ENCODE measurements at places on chromosomes 5 and 9. TPM values are rescaled to one million over a fixed set of nuclear protein-coding genes. Genes with fewer than 3 reads are reported as not detected.

DNA sequence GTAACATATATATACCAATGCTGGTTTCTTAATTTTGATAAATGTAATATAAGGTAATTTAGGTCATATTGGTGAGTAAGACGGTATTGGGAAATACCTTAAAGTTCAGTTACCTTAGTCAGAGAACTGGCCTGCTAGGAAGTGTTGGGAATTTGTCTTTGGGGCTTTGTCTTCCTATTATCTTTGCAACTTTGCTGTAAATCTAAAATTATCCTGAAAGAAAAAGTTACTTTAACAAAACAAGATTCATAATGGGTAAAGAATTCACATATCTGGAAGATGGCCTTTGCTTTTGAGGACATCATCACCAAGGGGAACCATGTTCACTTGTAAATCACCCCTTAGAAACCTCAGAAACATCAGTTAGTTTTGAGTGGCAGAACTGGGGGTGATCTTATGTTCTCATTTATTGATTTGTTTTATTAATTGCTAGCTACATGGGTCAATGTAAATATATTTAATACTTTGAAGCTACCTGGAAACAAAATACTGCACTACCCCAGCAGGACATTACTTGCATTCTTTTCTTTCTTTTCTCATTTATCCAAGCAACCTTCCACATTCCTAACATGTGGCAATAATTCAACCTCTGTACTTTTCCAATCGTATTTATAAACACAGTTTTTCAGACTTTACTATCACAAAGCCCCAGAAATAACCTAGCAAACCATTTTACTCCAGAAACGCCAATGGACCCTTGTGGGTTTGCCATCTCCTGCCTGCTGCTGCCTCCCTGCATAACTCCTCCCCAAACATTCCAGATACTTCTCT, 41.4 kb downstream of the GLIS3 start:
- DNase-seq: no peak
- H3K36me3 ChIP-seq: no peaks in the 10 kb centered on the region

NTNG2 gene
- total RNA-seq: 32.6 TPM

GRCh38 chr9:137740312-137740711, 121.5 kb downstream of the EHMT1 start:
- H3K27me3 ChIP-seq: no peaks in the 10 kb centered on the region
- H3K4me3 ChIP-seq: no peak overlapping the region
- H3K4me1 ChIP-seq: peaks cover under 1% of the 10 kb centered on the region

GRCh38 chr5:168822745-168823281, 243.6 kb upstream of the PANK3 start:
- no peaks in the 10 kb centered on the region for H3K36me3 ChIP-seq
- no peak overlapping the region for H3K27ac ChIP-seq
- DNase-seq: no peak

GRCh38 chr5:116566251-116566650, 8.4 kb downstream of the SEMA6A start:
- H3K27ac ChIP-seq: no peak overlapping the region
- no peak for DNase-seq
- no peak overlapping the region for H3K4me3 ChIP-seq

MYOT gene
- not detected for total RNA-seq

GPR151 gene
- not detected for total RNA-seq

DNA sequence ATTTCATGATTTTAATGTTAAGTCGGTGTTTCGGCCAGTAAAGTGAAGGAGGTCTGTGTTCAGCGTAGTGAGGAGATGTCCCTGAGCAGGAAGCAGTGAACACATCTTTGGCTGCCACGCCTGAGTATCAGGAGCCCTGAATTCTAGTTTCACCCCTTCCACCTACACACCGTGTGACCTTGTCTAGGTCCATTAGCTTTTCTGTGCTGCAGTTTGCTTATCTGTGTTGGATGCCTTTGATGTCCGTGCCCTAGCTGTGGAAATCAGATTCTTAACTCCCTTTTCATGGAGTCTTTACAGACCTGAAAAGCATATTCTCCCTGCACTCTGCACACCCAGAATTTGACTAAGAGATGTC, 601 bp downstream of the FBXO38 start:
- H3K4me1 ChIP-seq: peaks cover 8% of the 10 kb centered on the region
- DNase-seq: no peak
- no peaks in the 10 kb centered on the region for H3K27me3 ChIP-seq
- peaks cover 4% of the 10 kb centered on the region for H3K36me3 ChIP-seq

GRCh38 chr9:11871852-11872251, 821.3 kb upstream of the TYRP1 start:
- DNase-seq: no peak
- no peaks in the 10 kb centered on the region for H3K4me1 ChIP-seq
- H3K27ac ChIP-seq: no peak overlapping the region
- H3K4me3 ChIP-seq: no peak overlapping the region

DNA sequence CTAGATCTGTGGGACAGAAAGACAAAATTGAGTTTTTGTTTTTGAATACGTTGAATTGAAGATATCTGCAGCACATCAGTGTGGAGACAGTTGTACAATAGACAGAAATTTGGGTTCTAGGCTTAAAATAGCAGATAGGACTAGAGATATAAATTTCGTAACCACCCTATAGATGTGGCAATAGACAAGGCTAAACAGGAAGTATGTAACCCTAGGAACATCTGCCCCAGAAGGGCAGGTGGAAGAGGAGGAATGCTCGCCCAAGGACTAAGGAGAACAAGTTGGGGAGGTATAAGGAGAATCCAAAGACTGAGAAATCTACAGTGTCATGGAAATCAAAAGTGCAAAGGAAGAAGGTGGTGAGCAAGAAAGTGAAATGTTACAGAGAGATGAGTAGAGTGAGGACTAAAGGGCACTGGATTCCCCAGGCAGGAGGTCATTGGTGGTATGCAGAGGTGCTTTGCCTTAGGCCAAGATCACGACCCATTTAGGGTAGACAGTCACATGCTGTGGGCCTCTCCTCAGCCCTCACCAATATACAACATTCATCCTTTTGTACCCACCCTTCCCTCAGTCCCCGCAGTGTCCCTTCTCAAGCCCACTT, 109.1 kb upstream of the ELL2 start:
- H3K36me3 ChIP-seq: no peaks in the 10 kb centered on the region
- H3K4me3 ChIP-seq: no peak overlapping the region
- DNase-seq: no peak
- no peak overlapping the region for H3K27ac ChIP-seq
- no peaks in the 10 kb centered on the region for H3K4me1 ChIP-seq

- H3K27ac ChIP-seq: no peak overlapping the region
- no peaks in the 10 kb centered on the region for H3K36me3 ChIP-seq
- DNase-seq: no peak
- H3K4me1 ChIP-seq: no peaks in the 10 kb centered on the region
Observed at GRCh38 chr5:11128021-11128420, 367.0 kb upstream of the DAP start.

DNA sequence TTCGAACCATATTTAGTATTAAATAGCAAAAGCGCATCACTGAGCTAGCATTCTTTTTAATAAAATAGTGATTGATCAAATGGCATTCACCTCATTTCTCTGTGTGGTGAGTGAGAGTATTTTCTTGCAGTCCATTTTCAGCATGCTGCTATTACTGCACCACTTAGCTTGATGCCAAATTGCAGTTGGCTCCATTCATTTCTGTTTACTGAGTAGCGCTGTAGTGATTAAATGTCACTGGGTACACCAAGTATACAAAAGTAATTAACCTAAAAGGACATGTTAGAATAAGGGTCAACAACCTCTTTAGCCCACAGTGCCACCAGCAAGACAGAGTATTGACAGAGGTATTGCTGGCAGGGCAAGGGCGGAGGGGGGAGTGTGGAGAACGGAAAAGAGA, 122.0 kb downstream of the TLE4 start:
- DNase-seq: no peak
- H3K27ac ChIP-seq: no peak overlapping the region
- H3K4me3 ChIP-seq: no peak overlapping the region
- peaks cover 13% of the 10 kb centered on the region for H3K4me1 ChIP-seq
- H3K36me3 ChIP-seq: no peaks in the 10 kb centered on the region

DNA sequence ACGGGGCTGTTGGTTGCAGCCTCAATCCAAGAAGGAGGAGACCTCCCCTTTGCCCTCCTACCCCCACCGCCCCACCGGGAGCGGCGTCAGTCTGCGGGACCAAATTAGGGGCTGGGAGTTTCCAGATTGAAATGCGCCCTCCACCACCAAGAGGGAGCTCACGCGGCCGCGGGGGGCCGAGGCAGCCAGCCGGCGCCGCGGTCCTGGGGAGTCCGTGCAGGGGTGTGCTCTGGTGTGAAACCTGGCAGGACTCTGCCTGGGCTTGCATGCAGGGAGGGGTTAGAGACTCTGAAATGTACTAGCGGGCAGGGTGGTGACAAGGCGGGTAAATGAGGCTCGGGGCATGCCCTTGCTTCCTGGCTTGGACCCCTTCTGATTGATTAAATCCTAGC, 989 bp upstream of the FBN2 start:
- no peaks in the 10 kb centered on the region for H3K36me3 ChIP-seq
- H3K27me3 ChIP-seq: peaks cover 17% of the 10 kb centered on the region
- no peak overlapping the region for H3K27ac ChIP-seq
- no peaks in the 10 kb centered on the region for H3K4me1 ChIP-seq
- no peak overlapping the region for H3K4me3 ChIP-seq

GRCh38 chr9:130444565-130445221, at the start of gene ASS1:
Gene ASS1, plus strand, starts transcription at chr9:130444961. Its CDS starts 7,268 bp downstream, at chr9:130452229.
- H3K36me3 ChIP-seq: no peaks in the 10 kb centered on the region
- H3K27ac ChIP-seq: no peak within 1 kb of the TSS
- no peak within 1 kb of the TSS for H3K4me3 ChIP-seq
- H3K4me1 ChIP-seq: peaks cover 13% of the 10 kb centered on the region

IRGM gene
- 2.4 TPM for total RNA-seq

- no peaks in the 10 kb centered on the region for H3K36me3 ChIP-seq
- H3K27ac ChIP-seq: no peak overlapping the region
- no peak overlapping the region for H3K4me3 ChIP-seq
- DNase-seq: no peak
- no peaks in the 10 kb centered on the region for H3K4me1 ChIP-seq
- H3K27me3 ChIP-seq: no peaks in the 10 kb centered on the region
Observed at GRCh38 chr9:70577671-70578070, 163.2 kb upstream of the KLF9 start.

DNA sequence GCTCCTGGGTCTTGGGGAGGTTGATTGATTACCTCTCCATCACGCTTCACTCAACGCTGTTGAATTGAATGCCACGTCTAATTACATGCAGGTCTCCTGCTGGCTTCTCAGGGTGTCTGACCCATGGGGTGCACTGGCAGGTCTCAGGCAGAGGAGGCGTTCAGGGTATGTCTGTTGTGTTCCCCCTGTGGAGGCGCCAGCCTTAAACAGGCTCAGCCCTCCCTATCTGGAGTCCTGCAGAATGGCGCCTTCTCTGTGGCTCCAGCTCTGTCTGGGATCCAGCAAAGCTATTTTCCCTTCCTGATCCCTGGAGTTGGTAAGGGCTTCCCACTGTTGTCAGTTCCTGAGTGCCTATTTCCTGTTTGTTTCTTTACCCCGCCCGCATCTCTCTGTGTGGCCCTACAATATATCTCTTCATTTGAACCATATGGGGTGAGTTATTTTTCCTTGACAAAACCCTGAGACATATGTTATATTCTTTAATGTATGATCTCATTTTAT, 150.0 kb downstream of the NTRK2 start:
- no peaks in the 10 kb centered on the region for H3K4me1 ChIP-seq
- DNase-seq: no peak
- H3K4me3 ChIP-seq: no peak overlapping the region
- no peak overlapping the region for H3K27ac ChIP-seq
- H3K36me3 ChIP-seq: no peaks in the 10 kb centered on the region

DNA sequence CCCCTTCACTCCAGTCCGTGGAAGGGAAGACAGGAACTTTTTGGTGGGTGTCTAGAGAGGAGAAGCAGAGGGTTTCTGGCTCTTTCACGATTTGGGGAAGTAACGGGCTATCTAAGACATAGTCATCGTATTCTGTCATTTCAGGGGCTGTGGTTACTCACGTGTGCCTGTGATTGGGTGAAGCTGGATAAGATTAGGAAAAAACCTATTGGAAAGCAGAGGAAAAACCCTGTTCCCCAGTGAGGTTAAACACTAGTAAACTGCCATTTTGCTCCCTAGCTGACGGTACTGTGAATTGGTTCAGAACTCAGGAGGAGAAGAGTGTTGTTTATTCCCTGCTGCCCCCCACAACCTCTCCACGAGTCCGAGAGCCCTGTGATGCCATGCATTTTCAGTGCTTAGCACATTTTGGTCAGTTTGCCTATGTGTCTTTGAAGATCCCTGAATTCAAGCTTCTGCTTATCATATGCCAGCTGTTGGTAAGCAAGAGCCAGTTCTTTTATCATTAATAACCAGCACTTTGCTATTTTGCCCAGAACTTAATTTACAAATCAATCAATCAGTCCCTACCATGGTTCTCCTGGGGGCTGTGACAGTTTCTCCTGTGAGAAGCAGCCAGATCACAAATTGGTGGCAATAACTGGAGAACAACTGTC, 45.1 kb upstream of the ROR2 start:
- no peaks in the 10 kb centered on the region for H3K36me3 ChIP-seq
- H3K4me3 ChIP-seq: no peak overlapping the region
- no peak overlapping the region for H3K27ac ChIP-seq

GRCh38 chr5:72241346-72242003, 78.6 kb downstream of the MRPS27 start:
- peaks cover 11% of the 10 kb centered on the region for H3K36me3 ChIP-seq
- no peak overlapping the region for H3K27ac ChIP-seq
- H3K4me1 ChIP-seq: no peaks in the 10 kb centered on the region
- no peak overlapping the region for H3K4me3 ChIP-seq
- no peaks in the 10 kb centered on the region for H3K27me3 ChIP-seq

OTULINL gene
- total RNA-seq: 67.4 TPM

DNA sequence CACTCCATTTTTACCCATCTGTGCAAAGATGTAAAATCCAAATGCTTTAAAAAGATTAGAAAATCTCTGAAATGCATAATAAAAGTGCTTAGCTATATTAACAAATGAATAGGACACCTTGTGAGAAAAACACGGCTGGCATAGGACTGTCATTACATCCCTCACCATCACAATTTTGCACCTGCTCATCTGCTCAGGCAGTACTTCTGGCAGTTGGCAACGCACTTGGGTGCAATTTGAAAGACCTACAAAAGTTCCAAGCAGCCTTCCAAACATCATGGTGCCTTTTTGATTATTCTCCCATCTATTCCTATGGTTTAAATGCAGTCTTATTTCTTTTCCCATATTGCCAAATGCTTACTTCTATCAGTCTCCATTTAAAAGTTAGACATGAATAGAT, 501.8 kb downstream of the ENC1 start:
- DNase-seq: no peak
- no peak overlapping the region for H3K4me3 ChIP-seq
- H3K36me3 ChIP-seq: no peaks in the 10 kb centered on the region
- no peaks in the 10 kb centered on the region for H3K27me3 ChIP-seq
- no peak overlapping the region for H3K27ac ChIP-seq
- H3K4me1 ChIP-seq: no peaks in the 10 kb centered on the region

RASGRF2 gene
- total RNA-seq: 6.1 TPM

GRCh38 chr9:93051680-93052089, 6.8 kb upstream of the SUSD3 start:
- no peak overlapping the region for H3K27ac ChIP-seq
- no peak overlapping the region for H3K4me3 ChIP-seq
- no peaks in the 10 kb centered on the region for H3K36me3 ChIP-seq
- H3K4me1 ChIP-seq: peaks cover 20% of the 10 kb centered on the region
- no peak for DNase-seq

Measured in natural killer cell (primary cell).